Activated CD8-positive, alpha-beta T cell treated with anti-CD3 and anti-CD28 coated beads, Interleukin-2, amount 10 ng/mL, durations not matched to agents 7 days and 5 days (primary cell): ENCODE measurements at places on chromosomes 5 and 9.

DNA sequence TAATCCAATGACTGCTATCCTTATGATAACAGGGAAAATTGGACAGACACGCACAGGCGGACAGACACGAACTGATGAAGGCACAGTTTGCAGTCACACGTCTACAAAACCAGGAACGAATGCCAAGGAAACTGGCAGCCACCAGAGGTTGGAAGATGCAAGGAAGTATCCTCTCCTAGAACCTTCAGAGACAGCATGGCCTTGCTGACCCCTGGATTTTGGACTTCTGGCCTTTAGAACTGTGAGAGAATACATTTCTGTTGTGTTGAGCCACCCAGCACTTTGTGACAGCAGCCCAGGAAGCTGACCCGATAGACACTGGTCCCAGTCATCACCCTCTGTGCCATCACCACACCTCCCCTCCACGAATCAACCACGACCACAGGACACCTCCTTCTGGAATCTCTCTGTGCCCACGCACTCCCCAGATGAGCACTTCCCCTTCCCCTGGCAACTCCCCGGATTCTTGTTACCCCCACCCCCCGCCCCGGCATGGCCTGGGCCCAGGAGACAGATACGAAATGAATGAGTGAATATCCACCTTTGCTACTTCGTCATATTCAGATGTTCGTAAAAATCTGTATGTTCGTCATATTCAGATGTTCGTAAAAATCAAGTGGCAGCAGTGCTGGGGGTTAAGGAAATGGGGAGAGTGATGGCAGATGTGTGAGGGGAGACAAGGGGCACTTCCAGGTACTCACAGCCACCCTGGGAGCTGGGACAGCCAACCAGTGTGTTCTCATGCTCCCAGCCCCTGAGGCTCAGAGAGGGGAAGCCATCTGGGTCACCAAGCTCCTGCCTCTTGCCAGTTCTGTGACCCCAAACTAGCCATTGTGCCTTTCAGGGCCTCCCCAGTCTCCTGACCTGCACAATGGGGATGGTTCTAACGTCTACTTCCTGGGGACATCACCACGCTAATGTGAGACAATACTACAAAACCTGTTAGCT, 18.5 kb downstream of the GBGT1 start:
- no peak for DNase-seq

DNA sequence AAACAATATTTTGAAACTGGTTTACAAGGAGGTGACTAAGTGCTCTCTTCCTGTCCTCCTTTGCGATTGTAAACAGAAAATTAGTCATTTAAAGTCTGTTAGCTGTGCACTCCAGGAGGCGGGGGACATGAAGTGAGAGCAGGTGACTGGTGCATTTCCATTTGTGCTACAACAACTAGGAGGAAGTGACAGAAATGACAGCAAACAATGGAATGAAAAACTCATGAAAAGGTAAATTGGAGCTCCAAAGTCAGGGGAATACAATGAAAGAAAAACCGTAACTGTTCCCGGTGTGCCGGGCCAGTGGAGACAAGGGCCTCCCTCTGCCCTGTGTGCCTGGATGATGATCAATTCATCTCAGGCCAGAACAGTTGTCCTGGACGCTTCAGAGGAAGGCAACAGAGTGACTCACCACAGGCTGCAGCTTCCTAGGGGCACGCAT, 439.9 kb downstream of the GADD45G start:
- DNase-seq: no peak

DNA sequence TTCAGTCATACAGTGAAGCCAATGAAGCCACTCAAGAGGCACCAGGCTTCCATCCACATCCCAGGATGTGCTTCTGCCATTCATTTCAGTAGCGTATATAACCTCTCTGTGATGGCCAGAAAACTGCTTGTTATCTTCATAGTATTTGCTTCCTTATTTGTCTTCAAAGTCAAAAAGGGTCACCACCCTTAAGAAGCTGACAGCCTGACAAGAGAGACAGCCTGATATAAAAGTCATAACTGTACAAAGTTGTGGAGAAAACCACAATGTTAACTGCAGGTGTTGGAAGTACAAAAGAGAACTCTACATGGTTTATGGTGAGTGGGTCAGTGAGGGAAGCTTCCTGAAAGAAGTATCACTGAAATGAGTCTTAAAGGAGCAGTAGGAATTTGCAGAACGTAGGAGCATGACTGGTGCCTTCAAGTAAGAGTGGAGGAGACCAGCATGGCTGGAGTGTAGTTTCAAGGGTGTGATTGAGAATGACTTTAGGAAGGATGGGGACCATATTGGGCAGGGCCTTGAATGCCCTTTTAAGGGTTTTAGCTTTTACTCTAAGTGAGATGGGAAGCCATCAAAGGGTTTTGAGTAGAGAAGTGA, 33.7 kb downstream of the NIM1K start:
- DNase-seq: no peak

DNA sequence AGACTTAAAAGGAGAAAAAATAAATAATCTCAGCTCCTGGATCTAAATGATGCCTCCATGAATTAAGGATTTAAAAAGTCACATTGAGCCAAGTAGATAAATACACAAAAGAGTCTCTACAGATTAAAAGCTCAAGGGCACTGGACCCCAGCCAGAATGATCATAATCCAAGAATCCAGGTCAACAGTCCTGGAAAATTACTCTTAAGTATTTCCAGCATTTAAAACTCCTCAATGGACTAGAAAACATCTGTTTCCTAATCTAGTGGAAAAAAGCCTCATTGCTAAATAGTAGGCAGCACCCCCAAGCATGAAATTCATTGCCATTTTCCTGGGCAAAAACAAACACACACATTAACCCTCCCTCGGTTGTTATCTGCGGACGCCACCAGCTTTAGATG, 96.8 kb downstream of the FRMD3 start:
- DNase-seq: no peak

DNA sequence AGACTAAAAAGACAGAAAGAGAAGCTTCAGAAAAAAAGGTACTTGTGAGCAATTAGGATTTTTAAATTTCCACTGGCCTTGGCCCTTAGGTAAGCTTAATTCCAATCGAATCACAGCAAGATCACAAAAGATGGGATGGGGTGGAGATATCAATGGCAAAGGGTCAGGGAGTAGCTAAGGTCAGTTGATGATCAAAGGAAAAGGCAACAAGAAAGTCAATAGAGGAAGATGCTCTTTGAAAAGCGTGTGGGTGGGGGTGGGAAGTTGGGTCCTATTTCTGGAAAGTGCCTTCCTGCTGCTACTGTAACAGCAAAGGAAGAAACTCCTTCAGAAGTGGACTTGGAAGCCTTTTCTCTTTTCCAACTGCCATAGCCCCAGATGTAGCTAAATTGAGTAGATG, 7.3 kb downstream of the C1QTNF3 start:
- DNase-seq: no peak

DNA sequence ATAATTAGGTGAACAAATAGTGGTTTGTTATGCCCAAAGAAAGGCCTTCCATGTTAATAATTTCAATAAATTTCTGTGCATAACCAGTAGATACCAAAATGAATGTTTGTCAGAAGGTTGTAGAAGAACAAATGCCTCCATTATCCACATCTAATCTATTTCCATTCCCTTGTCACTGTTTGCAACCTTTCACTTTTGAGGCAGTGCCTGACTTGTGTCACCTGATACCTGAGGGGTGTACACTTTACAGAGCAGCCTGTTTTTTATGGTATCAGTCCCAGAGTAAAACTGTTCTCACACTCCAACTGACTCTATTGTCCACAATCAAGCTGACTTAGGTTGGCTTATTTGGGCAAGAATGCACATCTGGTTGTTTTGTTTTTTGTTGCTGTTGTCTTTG, 40.1 kb downstream of the FREM1 start:
- no peak for DNase-seq

- DNase-seq: no peak
These were observed 97.2 kb downstream of the SH3TC2 start for GRCh38 chr5:148965511-148966265.

- no peak for DNase-seq
These were observed 15.2 kb upstream of the AFAP1L1 start for GRCh38 chr5:149256451-149256850.

DNA sequence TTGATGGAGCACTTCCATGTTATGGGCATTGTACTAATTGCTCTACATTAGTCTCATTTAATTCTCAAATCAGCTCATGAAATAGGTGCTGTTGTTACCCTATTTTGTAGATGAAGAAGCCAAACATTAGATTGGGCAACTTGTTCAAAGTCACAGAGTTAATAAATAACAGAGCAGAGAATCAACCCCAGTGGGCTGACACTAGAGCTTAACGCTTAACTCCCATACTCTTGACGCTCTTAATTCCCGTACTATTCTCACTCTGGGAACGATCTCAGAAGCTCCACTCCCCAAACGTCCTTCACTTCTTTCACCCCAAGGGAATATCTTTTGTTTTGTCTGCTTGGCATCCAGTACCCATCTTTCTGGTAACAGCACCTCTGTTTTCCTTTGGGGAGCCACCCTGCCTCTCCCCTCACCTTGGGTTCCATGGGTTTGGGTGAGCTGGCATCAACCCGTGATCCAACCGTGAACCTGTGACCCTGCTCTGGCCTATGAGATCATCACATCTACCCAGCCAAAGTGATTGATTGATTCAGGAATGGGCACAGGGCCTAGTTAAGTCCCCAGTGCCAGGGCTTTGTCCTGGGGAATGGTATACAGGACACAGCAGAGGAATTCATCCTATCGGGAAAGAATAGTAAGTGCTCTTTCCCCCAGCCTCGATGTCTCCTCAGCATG, 169.2 kb downstream of the NR3C1 start:
- DNase-seq: no peak

DNA sequence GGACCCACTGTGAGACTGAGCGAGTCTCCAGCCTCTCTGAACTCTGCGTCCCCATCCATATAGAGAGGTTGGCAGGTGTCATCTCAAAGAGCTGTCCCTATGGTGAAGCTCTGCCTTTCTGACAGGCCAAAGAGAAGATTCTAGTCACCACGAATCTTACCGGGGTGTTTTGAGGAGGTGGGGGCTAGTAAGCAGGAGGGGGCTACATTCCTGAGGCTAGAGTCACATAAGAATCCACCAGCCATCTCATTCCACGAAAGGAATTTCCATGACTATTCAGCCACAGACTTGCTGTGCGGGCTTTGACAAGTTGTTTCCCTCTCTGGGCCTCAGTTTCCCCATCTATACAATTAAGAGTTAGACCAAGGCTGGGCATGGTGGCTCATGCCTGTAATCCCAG, 16.3 kb downstream of the PDGFRB start:
- no peak for DNase-seq

DNA sequence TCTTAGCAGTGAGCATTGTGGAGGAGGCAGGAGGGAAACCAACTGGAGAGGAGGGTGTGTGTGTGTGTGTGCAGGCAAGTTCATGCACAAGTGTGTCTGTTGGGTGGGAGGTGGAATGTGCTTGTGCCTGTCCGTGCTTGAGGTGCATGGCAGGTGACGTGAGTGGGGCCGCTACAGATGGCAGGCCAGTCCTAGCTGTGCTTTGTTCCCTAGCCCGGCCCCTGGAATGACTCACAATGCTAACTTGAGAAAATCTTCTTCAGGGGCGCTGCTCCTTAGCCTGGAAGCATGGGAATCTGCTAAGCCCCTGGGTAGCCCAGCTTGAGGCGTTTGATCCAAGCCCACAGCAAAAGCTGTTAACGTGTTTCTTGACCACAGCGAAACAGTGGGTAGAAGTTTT, 25.0 kb upstream of the DMRT2 start:
- no peak for DNase-seq

GRCh38 chr9:37187292-37187691, 66.9 kb downstream of the ZCCHC7 start:
- DNase-seq: no peak

- no peak for DNase-seq
These were observed 667 bp downstream of the FBXO10 start for GRCh38 chr9:37575511-37575914.

GRCh38 chr5:133579766-133580165, 32.6 kb downstream of the FSTL4 start:
- no peak for DNase-seq

- DNase-seq: peak; percentile 40
These were observed 481 bp downstream of the MRPL36 start for GRCh38 chr5:1799110-1799601.

- no peak for DNase-seq
These were observed 49.4 kb downstream of the AP3B1 start for GRCh38 chr5:78245136-78245535.

DNA sequence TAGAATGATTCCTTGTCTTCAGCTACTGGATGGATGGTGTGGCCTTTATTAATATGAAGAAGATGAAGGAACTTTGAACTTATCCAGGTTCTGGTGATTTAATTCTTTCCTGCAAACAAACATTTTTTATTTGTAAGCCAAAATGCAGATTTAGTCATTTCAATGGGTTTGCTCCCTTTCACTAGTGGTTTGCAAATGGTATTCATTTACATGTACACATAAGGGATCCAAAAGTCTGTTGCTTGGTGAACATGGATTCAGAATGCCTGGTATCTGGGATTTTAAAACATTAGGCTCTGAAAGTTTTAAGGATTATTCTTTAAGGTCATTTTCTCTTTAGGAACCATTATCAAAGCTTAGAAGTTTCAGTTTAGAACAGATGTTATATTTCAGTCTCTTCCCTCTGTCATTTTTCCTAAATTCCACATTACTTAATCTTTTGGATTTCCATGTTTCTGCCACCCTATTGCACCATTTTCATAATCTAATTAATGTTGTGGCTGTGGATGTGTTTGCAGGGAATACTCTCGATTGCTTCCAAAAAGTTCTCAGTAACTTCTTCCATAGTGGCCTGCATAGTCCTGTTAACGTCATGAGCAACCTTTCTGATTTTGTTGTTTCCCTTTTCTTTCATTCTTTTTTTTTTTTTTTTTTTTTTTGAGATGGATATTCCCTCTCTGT, 10.1 kb downstream of the TTC1 start:
- DNase-seq: no peak

GRCh38 chr5:43096916-43097315, 23.8 kb upstream of the ZNF131 start:
- DNase-seq: no peak

GRCh38 chr9:96420468-96421219, 2.5 kb upstream of the ZNF367 start:
- DNase-seq: peak; percentile 49

- DNase-seq: no peak
These were observed 31.7 kb upstream of the NFIB start for GRCh38 chr9:14345354-14346230.

GRCh38 chr5:15957124-15957523, 222.5 kb downstream of the MARCHF11 start:
- DNase-seq: no peak

- peak; percentile 57 for DNase-seq
These were observed 2.1 kb downstream of the ANP32B start for GRCh38 chr9:97985058-97985861.

DNA sequence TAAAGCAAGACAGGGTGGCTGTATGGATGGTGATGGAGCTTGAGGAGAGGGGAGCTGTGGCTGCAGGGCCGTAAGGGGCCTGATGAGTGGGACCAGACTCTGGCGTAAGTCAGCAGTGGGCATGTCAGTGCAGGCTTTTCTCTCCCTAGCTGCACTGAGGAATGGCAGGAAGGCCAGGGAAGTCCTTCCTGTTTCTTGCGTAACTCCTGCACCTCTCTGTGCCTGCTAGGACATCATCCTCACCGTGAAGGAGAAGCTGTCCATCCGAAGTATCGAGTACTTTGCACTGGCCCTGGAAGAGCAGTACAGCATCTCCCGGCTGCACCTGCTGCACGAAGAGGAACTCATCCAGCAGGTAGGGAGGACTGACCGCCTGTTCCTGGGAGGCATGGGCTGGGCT, 24.1 kb upstream of the TRMT10B start:
- no peak for DNase-seq
